Substantia nigra (tissue), 51 donors: ENCODE measurements at places on chromosomes 3 and 15.

DNA sequence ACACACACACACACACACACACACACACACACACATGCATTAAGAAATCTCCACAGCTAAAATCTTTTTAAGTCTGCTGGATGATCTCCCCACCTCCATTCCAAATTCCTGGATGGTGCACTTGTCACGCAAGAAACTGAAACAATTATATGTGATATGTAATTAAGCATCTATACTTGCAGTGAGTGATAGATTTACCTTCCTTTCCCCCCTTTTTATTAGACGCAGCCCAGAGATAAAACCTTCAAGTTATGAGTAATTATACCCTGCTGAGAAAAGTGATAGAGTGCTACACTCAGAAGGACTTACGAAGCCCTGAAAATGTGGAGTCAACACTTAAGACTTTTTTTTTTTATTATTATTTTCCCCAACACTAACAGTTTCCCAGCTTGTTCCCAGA, 255.2 kb downstream of the LSAMP start:
- DNase-seq: no peak

DNA sequence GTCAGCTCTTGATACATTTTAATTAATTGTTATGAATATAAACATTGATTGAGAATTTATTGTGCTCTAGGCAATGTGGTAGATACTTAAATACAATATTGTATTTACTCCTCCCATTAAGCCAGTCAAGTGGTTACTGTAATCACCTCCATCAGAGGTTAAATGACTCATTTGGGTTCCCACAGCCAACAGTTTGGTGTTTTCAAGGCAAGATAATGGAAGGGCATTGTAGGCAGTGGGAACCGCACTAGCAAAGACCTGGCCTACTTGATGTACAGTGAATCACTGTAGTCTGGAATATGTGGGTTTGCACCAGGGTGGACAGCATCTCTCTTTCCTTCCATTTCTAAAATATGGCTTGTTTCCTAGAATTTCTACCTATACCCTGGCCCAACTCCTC, 127.4 kb downstream of the EDEM1 start:
- no peak for DNase-seq

- no peak for DNase-seq
Observed at GRCh38 chr15:60589253-60589652, 110.3 kb upstream of the ICE2 start.

- DNase-seq: no peak
Observed at GRCh38 chr3:164476631-164477030, 601.7 kb downstream of the SI start.

DNA sequence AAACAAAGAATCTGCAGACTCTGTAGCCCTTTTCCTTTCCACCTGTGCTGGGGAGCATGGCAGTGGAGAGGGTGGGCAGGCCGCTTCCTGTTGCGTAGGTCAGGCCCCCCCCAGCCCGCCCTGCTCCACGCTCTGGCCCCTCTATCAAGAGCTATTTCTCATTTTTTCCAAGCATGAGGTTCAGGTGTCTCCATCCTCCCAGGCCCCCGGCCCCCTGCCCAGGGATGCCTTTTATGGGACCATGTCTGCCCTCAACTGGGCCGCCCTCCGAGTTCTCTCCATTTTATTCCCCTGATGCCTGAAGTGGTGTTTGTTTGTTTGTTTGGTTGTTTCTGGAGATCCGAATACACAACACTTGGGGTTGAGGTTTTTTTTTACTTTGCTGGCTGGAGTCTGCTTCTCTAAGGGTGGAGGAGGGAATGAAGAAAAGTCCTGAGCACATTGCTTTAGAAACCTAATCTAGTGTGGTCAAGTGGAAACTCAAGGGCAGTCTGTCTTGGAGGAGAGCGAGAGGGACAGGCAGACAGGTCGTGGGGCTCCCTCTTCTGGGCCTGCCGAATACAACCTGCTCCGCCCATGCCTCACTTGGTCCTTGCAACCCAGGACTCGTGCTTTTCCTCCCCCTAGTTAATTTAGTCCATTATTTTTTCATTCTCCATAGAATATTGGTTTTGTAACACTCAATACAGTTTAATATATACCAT, 176.5 kb upstream of the LYSMD4 start:
- DNase-seq: no peak

DNA sequence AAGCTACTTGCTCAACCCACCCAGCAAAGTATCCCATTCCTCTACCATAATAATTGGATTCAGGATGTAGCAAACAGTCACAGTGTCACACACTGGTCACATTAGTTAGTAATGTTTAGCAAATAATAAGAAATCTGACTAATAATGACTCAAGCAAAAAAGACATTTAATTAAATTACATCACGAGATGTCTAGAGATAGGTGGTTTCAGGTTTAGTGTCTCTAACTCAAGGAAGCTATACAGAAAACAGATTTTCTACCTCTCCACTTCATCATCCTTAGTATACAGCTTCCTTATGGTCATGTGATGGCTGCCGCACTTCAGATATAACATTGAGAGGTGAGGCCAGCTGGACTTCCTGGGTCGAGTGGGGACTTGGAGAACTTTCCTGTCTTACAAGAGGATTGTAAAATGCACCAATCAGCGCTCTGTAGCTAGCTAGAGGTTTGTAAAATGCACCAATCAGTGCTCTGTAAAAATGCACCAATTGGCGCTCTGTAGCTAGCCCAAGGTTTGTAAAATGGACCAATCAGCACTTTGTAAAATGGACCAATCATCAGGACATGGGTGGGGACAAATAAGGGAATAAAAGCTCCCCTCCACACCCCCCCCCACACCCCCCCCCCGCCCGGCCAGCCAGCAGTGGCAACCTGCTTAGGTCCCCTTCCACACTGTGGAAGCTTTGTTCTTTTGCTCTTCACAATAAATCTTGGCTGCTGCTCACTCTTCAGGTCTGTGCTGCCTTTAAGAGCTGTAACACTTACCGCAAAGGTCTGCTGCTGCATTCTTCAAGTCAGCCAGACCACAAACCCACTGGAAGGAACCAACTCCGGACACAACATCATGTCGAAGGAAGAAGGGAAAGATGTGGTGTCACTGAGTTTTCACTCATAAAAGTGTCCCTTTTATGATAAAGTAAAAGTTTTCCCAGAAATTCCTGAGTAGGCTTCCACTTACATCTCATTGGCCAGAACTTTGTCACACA, 24.9 kb upstream of the ARPIN start:
- DNase-seq: no peak

DNA sequence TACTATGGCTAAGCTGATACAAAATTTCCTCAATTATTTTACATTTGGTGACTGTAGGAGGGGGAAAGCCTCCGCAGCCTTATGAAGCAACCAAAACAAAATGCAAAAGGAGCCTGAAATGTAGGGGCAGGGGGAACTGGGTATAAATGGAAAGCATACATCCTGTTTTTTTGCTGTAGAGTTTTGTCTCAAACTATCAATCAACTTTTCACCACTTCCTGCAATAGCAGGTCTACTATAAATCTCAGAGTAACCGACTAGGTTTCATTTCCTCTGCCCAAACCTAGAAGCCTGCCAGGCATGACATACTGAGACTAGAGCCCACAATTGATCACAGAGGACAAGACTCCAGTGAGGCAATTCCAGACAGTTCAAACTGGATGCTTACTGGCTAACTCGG, 91.3 kb downstream of the SHQ1 start:
- DNase-seq: no peak

- DNase-seq: no peak
Observed at GRCh38 chr15:72968531-72968922, 83.7 kb upstream of the NEO1 start.

DNA sequence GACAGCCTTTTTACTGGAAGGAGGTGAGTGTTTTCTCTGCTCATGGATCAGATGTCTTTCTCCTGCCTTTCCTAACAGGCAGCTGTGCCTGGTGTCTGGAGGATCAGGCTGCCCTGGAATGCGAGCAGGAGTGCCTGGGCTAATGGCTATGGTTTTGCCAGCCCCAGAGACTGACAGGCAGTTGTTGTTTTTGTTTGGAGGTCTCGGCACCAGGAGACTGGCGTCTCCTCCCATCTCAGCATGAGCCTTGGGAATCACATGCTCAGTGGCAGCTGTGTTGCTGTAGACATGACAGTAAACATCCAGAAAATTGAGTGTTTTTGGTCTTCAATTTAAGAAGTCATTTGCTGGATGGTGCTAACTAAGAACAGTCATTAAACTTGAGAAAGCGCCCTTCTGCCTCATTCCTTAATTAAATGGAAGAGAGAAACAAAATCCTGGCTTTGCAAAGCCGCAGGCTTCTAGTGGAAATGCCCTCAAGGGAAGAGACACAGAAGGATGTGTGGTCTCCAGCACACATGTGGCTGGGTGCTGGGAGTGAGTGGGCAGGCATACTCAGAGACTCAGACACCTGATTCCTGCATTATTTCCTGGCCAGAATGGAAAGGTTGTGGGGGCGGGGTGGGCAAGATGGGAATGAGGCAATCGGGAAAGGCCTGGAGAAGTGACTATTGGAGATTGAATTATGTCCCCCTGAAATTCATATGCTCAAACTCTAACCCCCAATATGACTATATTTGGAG, 97.0 kb upstream of the NMNAT3 start:
- DNase-seq: no peak
